ENCODE measurements at places on chromosomes 16 and 17.

GRCh38 chr16:88635671-88636319 lies 2.6 kb upstream of the IL17C start:
- no peak for DNase-seq

- no peak for DNase-seq
Measured at GRCh38 chr17:78184868-78185267, 2.0 kb downstream of the TK1 start.

GRCh38 chr17:8916466-8916865 lies 49.0 kb upstream of the PIK3R6 start:
- no peak for DNase-seq

GRCh38 chr17:17935321-17936271 lies 36.6 kb downstream of the TOM1L2 start:
- peak; percentile 96 for DNase-seq

GRCh38 chr17:73952480-73953205 lies 250.8 kb upstream of the RPL38 start:
- peak; percentile 47 for DNase-seq

DNA sequence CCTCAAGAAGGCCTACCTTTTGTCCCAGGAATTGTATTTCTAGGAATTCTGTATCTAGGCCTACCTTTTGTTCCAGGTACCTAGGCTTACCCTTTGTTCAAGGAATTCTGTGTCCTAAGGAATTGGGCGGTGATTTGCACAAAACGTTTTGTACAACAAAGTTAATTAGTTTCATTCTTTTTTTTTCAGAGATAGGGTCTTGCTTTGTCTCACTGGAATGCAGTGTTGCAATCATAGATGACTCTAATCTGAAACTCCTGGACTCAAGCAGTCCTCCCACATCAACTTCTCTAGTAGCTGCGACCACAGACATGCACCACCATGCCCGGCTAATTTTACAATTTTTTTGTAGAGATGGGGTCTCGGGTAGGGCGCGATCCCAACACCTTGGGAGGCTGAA lies 7.0 kb downstream of the CDR2L start:
- no peak for DNase-seq

DNA sequence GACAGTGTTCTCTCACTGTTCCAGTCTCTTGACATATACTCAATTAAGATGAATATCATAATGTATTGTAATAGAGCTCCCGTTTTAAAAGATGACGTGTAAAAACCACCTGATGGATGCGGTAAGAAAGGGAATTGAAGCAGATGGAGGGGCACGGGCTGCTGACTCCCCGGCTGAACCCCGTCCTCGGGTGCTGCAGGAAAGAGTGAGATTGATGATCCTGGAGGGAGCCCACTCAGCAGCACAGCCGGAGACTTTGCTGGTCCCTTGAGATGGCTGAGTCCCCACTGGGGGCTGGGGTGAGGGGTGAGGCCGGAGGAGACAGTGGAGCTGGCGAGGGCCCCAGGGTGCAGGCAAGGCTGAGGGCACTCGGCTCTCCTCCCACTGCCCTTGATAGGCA lies 217.4 kb downstream of the RPTOR start:
- DNase-seq, result no peak

DNA sequence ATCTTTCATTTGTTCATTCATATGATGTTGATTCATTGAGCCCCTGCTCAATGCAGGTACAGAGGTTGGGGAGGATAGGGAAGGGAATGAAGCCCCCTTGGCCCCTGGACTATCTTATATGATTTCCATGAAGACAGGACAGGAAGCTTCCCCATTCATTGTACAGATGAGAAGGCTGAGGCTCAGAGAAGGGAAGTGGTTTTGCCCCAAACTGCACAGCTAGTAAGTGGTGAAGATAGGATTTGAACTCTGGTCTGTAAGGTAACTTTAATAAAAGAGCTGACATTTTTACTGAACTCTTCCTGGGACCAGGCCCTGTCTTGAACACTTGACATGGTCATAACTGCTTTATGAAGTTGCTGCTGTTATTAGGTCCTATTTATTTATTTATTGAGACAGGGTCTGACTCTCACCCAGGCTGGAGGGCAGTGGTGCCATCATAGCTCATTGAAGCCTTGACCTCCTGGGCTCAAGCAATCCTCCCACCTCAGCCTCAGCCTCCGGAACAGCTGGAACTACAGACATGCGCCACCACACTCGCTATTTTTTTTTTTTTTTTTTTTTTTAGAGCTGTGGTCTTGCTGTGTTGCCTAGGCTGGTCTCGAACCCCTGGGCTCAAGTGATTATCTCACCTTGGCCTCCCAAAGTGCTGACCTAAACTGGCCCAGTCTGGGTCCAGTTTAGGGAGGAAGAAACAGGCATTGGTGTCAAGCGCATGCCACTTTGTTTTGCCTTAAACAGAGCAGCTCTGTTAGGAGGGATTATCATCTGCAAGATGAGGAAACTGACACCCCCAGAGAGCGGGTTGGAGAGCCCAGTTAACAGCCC lies 5.0 kb downstream of the CTF1 start:
- no peak for DNase-seq

DNA sequence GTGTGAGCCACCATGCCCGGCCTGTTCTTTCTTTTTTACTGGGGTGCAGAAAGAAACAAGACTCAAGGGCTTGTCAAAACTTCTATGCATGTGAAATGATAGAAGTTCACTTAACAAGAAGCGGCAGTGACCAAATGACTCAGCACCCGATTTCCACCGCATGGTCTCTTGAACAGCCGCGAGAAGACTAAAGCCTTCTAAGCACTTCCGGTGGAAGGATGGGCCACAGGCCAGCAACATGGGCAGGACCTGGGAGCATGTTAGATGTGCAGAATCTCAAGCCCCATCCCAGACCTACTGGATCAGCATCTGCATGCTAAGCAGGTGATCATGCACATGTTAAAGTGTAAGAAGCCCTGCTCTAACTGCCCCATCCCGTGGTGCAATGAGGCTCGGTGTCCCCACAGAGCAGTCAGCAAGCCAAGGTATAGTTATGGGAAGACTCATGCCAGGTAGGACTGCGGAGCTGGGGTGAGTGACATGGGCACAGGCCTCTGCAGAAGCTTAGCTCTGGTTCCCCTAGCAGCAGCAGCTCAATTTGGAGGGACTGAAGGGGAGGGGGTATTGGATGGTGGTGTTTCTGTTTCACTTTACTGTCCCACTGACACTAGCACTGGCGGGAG lies 88.5 kb upstream of the HNF1B start:
- no peak for DNase-seq
